KG1 (cell line): ENCODE measurements at places on chromosomes 13 and 19.

- no peak for DNase-seq
These were observed 6.5 kb upstream of the SSBP4 start for GRCh38 chr19:18412610-18413239.

DNA sequence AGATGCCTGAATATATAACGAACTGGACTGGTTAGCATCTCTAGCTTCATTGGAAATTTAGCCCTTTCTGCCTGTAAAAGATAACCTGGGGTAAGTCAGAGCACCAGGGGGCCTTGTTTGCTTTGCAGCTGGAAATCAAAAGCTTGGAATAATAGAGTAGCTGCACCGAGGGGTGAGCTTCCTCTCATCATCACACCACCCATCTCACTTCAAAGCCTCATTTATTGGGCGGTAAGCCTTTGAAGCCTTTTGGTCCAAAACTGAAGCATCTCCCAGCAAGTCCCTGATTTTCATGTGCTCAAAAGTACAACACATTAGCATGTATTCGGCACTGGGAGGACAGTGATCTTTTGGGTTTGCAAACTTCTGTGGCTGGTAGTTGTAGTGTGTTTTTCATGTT is 405.1 kb downstream of the FOXO1 start:
- no peak for DNase-seq

- DNase-seq, result no peak
These were observed 3.9 kb downstream of the KLK13 start for GRCh38 chr19:51060973-51061372.

DNA sequence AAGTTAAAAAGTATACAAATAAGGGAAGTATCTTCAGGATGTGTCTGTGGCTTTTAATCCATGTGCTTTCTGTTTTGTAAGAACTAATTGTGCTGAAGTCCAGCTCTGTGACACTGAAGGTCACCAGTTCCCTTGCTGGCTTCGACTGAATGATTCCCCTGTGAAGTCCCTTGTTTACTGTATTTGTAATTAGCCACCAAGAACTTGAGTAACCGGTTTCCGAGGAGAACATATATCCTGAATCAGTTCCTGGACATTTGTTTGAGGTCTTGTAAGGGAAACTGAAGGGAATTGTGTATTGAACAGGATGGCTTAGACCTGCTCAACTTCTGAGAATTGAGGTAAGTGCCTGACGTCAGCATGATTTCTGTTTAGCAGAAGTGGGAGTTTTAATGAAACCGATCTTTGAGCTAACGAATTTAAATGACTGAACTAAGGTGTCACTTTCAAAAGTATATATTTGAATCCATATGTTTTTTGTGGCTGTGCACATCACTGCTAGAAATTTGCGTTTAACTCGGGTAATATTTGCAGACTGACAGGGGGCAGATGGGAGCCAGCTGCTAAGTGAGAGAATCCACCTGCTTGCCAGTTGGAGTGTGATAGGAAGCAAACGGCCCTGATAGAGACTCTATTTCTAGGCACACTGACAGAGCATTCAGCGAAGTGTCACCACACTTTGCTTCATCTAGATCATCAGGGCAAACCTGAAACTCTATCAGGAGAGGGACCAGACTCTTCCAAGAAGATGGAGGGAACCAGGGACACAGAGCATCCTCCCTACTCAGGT is 530.0 kb downstream of the RFC3 start:
- no peak for DNase-seq

- DNase-seq, result no peak
These were observed 11.4 kb upstream of the GPI start for GRCh38 chr19:34353546-34353945.

GRCh38 chr13:74372511-74372910 is 238.3 kb upstream of the KLF12 start:
- DNase-seq, result no peak

GRCh38 chr13:110412132-110412914 is 105.2 kb downstream of the COL4A2 start:
- DNase-seq, result no peak

DNA sequence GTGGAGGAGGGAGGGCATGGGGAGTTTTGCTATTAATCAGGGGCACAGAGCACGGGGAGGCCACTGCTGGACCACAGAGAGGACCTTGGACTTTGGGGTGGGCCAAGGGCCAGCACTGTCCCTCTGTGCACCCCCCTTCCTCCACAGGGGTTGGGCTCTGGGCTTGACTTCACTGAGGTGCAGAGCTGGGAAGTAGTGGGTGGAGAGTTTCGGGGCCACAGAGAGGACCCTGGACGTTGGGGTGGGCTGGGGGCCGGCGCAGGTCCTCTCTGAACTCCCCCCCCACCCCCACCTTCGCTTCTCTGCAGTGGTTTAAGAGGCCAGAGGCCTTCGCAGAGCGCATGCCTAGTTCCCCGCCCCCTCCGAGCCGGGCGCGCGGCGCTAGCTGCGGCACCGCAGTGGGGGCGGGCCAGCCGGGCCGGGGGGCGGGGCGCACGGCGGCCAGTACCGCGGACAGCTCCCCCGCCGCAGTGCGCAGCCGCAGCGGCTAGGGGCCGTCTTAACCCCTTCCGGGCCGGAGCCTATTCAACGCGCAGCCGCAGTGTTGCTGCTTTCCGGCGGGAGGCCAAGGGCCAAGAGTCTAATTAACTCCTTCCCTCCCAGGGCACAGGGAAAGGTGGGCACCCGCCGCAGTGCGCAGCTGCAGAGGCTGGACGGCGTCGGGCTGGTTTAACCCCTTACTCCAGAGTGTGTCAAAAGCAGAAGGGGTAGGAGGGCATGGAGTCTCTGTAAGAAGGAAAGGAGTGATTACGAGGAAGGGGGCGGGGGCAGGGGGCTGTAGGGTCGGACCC is 3.7 kb downstream of the KCNC3 start:
- no peak for DNase-seq

GRCh38 chr13:23571431-23571830 is 1.2 kb downstream of the TNFRSF19 start:
- DNase-seq, result no peak

DNA sequence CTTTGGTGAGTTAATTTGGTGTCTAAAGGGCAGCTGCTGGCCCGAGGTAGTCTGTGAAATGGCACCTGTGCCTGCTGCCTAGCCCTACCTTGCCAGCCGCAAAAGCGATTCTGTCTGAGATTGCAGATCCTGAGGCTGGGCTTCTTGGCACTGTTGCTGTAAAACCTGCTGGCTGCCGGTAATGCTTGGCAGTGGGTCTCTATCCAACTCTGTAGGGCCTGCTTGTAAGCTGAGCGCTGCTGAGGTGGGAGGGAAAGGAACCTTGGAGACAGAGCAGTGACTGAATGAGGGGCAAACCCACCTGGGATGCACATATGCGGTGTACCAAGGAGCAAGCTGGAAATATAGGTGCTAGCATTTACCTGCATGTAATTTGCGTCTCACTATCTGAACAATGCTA is 11.7 kb downstream of the LCP1 start:
- DNase-seq, result no peak

DNA sequence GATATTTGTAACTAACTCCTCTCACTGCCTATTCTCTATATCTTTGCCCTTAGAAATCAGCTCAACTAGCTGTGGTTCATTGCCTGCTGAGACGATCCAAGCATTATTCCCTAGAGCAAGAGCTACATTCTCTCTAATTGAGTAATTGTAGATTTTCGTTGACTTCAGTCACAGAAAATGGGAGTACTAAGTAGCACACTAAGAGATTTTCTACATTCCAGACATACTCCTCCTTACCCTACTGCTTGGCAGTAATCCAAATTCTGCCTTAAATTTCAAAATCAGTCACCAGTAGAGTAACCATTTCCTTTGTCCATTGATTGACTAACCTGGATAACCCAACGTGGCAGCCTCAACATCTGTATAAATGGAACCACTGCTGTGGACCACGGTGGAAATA is 1786.8 kb downstream of the SLITRK5 start:
- no peak for DNase-seq

DNA sequence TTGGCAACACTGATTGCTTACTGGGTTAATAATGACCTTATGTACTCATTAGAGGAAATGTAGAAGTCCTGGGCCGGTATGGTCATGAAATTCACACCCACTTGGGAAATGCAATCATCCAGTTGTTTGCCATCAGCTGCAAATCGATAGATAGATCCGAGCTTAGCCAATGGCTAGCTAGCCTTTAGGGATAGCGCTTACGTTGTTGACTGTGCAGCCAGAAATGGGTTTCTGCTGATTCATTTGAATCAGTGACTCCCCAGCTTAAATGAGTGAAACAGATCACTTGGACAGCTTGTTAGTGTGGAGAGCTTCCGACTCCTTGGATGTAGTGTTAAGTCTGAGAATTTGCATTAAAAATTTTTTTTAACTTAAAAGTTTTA is 11.8 kb downstream of the IL17D start:
- no peak for DNase-seq

GRCh38 chr13:85879014-85879413 is 79.8 kb upstream of the SLITRK6 start:
- no peak for DNase-seq

- no peak for DNase-seq
These were observed 926.8 kb upstream of the MIR17HG start for GRCh38 chr13:90420683-90421082.

DNA sequence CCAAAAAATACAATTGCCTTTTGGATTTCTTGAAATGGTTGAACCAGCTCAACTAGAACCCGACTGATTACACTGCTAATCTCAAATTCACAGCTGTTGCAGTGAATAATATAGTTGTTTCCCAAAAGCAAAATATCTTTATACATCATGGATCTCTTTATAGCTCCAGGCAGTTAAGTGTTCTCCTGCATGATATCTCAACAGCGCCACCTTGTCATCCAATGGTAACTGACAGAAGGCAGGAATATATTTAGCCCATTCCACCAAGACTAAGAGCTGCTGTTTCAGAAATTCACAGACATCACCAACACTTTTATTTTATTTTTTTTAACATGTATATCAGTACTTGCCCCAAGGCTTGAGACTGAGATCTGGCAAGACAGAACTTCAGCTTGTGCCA is 1141.0 kb upstream of the PRR20A start:
- DNase-seq, result no peak

- no peak for DNase-seq
These were observed 1.1 kb downstream of the LSM14A start for GRCh38 chr19:34173193-34173956.

DNA sequence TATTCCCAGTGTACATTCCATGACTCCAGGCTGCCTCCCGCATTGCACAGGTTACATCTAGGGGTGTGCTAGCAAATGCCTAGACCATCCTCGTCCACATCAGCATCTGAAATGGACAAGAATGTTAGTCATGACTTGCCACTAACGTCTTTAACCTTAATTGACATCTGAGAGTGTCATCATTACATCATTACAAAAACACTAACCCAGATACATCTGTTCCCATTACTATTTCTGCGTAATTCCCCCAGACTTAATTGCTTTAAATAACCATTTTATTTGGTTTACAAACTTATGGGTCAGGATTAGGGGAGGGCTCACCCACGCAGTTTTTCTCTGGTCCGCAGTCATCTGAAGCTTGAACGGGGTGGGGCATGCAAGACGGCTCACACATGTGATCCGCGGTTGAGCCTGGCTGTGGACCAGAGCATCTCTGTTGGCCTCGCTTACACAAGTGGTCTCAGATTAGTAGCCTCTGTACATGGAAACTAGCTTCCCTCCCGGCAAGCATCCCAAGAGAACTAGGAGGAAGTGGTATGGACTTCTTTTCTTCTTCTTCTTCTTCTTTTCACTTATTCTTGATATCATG is 15.9 kb downstream of the KL start:
- no peak for DNase-seq

- no peak for DNase-seq
These were observed 28.2 kb downstream of the GPC6 start for GRCh38 chr13:93254775-93255174.

GRCh38 chr19:1362387-1363257 is 21.1 kb upstream of the NDUFS7 start:
- no peak for DNase-seq

- DNase-seq, result no peak
These were observed 357.7 kb downstream of the LMO7 start for GRCh38 chr13:75993823-75994222.

DNA sequence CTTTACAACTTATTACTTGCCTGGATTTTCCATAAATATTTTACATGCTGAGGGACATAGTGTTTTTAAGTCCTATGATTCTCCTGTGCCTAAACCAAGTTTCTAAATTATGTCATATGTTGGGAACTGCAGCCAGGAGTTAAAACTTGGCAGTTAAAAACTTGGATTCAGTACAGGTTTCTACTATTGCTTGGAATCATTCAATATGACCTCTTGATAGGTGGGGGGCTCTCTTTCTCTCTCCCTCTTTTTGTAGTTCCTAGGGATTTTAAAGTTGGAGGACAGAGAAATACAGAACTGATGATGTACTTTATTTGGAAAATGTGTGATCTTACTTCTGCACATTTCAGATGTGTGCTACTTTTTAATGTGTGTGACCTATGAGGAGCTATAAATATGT is 4.7 kb downstream of the CSNK1A1L start:
- DNase-seq, result no peak

GRCh38 chr19:15776264-15776663 is 11.2 kb upstream of the OR10H5 start:
- no peak for DNase-seq

- no peak for DNase-seq
These were observed 956 bp upstream of the KLK4 start for GRCh38 chr19:50912102-50912599.

- DNase-seq, result no peak
These were observed 135.0 kb downstream of the KDM4B start for GRCh38 chr19:5103812-5104410.

- DNase-seq, result no peak
These were observed 92.6 kb downstream of the OLFM4 start for GRCh38 chr13:53121131-53121773.

DNA sequence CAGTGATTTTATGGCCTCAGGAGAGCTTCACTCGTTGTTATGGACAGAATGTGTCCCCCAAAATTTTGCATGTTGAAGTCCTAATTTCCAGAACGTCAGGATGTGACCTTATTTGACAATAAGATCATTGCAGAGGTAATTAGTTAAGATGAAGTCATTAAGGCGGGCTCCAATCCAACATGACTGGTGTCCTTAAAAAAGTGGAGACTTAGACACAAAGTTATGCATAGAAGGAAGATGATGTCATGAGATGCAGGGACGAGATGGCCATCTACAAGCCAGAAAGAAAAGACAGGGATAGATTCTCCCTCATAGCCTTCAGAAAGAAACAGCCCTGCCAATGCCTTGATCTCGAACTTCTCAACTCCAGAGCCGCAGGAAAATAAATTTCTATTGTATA is 25.8 kb upstream of the SPATA13 start:
- DNase-seq, result no peak

GRCh38 chr13:76516013-76516412 is 370.2 kb downstream of the KCTD12 start:
- DNase-seq, result no peak

GRCh38 chr19:13976446-13976845 is 24.1 kb downstream of the DCAF15 start:
- no peak for DNase-seq

DNA sequence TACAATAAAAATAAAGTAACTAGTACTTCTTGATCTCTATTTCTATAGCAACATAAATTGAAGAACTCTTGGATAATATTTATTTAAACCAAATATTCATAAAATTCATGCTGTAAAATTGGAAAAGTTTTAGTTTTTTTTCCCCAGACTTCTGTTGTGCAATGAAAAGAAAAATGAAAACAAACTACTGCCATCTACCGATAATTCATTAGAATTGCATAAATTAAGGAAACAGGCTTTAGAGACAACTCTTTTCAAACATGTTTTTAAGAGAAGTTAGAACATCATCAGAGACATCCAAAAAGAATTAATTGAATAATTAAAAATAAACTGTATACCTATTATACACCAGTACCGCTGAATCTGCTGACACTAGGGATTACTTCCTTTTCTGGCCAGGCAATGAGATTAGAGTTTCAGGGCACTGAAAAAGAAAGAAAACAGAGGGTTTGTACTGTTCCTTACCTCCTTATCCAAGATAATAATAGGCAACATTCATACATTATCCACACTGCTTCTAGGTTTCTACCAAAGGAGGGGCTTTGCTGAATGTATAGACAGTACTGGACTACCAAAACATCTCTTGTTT is 4.9 kb downstream of the CCDC122 start:
- DNase-seq, result peak; percentile 4
